ENCODE measurements at places on chromosomes 1 and 21.
A peak's percentile ranks its signal among the peaks of the same experiment; 100 is the strongest.

DNA sequence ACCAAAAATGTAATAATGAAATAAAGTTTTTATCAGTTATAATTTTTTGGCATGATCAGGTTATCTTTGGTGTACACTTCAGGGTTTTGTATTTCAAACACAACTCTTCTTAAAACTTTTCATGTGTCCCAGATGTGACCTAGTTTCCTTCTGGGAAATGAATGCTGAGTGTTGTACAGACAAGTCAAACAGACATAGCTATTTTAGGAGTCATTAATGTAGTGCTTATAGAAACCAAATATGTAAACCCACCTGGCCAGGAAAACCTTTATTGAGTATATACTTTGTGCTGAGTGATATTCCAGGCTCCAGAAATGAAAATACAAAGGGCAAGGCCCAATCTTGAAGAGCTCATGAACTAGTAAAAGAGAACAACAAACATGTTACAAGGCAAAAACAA is 25.9 kb upstream of the HOOK1 start:
- no peaks in the 10 kb centered on the region for H3K4me1 ChIP-seq
- no peaks in the 10 kb centered on the region for H3K36me3 ChIP-seq
- no peak overlapping the region for H3K27ac ChIP-seq
- H3K4me3 ChIP-seq, result no peak overlapping the region
- DNase-seq, result no peak

- H3K27ac ChIP-seq, result no peak overlapping the region
- no peak overlapping the region for H3K4me3 ChIP-seq
- H3K36me3 ChIP-seq, result no peaks in the 10 kb centered on the region
- H3K27me3 ChIP-seq, result no peaks in the 10 kb centered on the region
- no peaks in the 10 kb centered on the region for H3K4me1 ChIP-seq
- no peak for DNase-seq
These were observed 6.7 kb downstream of the OR2T11 start for GRCh38 chr1:248627971-248628844.

DNA sequence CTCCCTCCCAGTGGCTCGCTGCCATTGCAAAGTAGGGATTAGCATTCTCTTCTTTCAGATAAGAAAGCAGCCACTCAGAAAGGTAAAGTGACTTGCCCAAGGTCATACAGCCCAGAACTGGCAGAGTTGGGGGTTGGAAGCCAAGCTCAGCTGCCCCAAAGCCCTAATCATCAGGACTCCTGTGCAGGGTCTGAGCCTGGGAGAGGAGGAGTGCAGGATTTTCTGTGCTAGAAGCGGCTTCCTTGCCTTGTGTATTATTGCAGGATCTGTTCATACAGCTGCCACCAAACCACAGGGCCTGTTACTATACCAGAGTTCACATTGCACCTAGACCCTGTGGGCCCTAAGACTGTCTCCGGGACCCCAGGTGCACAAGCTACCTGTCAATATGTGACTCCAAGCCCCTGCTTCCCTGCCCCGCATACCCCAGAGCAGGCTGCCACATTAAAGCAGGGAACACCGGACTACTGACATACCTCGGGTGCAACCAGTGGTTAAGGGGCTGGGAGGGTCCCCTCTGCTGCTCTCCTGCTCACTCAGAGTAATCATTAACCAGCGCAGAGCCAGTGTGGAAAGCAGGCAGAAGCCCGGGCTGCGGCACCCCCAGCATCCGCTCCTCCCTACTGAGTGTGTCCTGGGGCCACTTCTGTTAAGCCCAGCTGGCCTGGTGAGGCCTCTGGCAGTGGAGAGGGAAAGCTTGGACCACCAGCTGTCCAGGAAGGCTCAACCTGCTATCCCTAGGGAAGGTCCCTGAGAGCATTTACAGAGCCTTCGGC is 15.8 kb downstream of the HSPG2 start:
- no peak overlapping the region for H3K4me3 ChIP-seq
- DNase-seq, result no peak
- H3K27ac ChIP-seq, result peak overlapping the region; percentile 99
- H3K4me1 ChIP-seq, result peaks cover 55% of the 10 kb centered on the region
- H3K36me3 ChIP-seq, result no peaks in the 10 kb centered on the region

GRCh38 chr21:36589352-36589971 is 109.5 kb upstream of the SIM2 start:
- no peaks in the 10 kb centered on the region for H3K36me3 ChIP-seq
- no peak overlapping the region for H3K4me3 ChIP-seq
- no peak overlapping the region for H3K27ac ChIP-seq
- H3K4me1 ChIP-seq, result no peaks in the 10 kb centered on the region
- no peak for DNase-seq

- H3K27me3 ChIP-seq, result no peaks in the 10 kb centered on the region
- no peak for DNase-seq
- H3K4me3 ChIP-seq, result no peak overlapping the region
- no peaks in the 10 kb centered on the region for H3K36me3 ChIP-seq
- H3K27ac ChIP-seq, result no peak overlapping the region
These were observed 9.3 kb downstream of the PSMG1 start for GRCh38 chr21:39173716-39174680.

- H3K4me3 ChIP-seq, result peak within 1 kb of the TSS; percentile 92
- peak within 1 kb of the TSS; percentile 97 for H3K27ac ChIP-seq
- peak; percentile 36 for DNase-seq
- H3K4me1 ChIP-seq, result peaks cover 10% of the 10 kb centered on the region
- H3K36me3 ChIP-seq, result no peaks in the 10 kb centered on the region
These were observed at the start of gene PTPN14 for GRCh38 chr1:214551436-214552173. Gene PTPN14, minus strand, starts transcription at chr1:214551602. Its CDS starts 86,799 bp downstream, at chr1:214464803.

DNA sequence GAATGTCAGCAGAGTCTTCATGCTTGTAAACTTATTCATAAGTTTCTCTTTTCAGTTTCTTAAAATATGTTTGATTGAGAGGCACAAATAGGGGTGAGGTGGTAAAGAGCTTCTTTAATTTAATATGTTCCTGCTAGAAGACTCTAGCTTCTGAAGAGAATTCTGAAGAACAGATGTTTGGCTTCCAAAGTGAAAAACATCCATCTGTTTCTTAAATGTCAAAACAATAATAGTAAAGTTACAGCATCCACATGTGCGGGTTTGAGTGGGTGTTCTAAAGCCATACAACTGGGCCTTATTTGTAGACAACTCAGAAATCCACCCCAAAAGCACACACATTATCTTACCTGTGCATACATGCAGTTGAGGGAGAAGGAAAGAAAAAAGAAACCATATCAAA is 144.0 kb upstream of the ADGRL4 start:
- H3K4me3 ChIP-seq, result no peak overlapping the region
- no peaks in the 10 kb centered on the region for H3K27me3 ChIP-seq
- H3K27ac ChIP-seq, result no peak overlapping the region
- H3K36me3 ChIP-seq, result no peaks in the 10 kb centered on the region
- H3K4me1 ChIP-seq, result no peaks in the 10 kb centered on the region

- DNase-seq, result no peak
- no peaks in the 10 kb centered on the region for H3K4me1 ChIP-seq
These were observed 348.7 kb downstream of the NPHP4 start for GRCh38 chr1:5643360-5644107.

DNA sequence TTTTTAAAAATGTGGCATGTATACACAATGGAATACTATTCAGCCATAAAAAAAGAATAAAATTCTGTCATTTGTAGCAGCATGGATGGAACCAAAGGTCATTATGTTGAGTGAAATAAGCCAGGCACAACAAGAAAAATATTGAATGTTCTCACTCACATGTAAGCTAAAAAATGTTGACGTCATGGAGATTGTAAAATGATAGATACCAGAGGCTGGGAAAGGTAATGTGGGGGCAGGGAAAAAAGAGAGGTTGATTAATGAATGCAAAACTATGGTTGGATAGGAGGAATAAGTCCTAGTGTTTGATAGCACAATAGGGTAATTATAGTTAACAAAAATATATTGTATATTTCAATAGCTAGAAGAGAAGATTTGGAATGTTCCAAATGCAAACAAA is 89.1 kb upstream of the SLC35F3 start:
- no peak overlapping the region for H3K4me3 ChIP-seq
- no peaks in the 10 kb centered on the region for H3K27me3 ChIP-seq
- H3K4me1 ChIP-seq, result no peaks in the 10 kb centered on the region
- DNase-seq, result no peak

- H3K4me3 ChIP-seq, result no peak overlapping the region
- no peak overlapping the region for H3K27ac ChIP-seq
- H3K27me3 ChIP-seq, result no peaks in the 10 kb centered on the region
- no peaks in the 10 kb centered on the region for H3K36me3 ChIP-seq
These were observed 191.3 kb downstream of the CACNA1E start for GRCh38 chr1:181674617-181675016.

GRCh38 chr1:40076895-40077312 is 20.1 kb downstream of the PPT1 start:
- no peak for DNase-seq
- no peaks in the 10 kb centered on the region for H3K27me3 ChIP-seq
- H3K27ac ChIP-seq, result no peak overlapping the region
- H3K4me3 ChIP-seq, result no peak overlapping the region

DNA sequence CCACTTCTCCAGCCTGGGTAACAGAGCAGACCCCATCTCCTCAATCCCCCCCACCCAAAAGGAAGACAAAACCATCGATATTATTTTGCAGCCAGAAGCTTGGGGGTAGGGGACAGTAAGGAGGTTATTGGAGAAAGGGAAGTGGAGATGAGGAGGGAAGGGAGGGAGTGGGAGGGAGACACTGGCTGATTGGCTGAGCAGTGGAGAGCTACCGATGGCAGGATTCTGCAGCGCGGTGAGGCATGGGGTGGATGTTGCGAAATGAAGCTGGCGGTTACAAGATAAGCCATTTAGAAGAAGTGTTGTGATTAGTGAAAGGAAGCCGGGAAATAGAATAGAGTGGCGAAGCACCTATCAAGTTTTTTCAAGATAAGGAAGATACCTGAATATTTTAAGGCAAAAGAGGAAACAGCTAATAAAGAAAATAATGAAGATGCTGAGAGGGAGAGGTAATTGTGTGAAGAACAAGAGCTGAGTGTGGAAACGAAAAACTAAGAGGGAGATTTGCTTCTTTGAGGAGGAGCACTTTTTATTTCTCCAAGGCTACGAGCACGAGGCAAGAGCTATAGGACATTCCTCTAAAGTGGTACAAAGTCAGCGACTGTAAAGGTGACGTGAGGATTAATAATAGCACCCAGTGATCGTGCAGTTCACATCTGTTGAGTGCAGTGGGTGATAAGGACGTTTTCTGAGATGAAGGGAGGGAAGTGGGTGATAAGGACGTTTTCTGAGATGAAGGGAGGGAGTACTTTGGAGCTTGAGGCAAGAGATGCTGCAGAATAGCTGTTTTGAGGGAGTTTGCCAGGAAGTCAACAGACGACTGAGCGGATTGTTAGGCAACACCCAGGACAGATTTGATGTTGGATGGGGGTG is 103.2 kb upstream of the KIF26B start:
- no peak overlapping the region for H3K4me3 ChIP-seq
- no peaks in the 10 kb centered on the region for H3K4me1 ChIP-seq
- no peaks in the 10 kb centered on the region for H3K27me3 ChIP-seq
- H3K27ac ChIP-seq, result no peak overlapping the region
- no peak for DNase-seq

- H3K27me3 ChIP-seq, result no peaks in the 10 kb centered on the region
- no peaks in the 10 kb centered on the region for H3K36me3 ChIP-seq
- H3K4me3 ChIP-seq, result no peak overlapping the region
- DNase-seq, result no peak
- no peak overlapping the region for H3K27ac ChIP-seq
These were observed 56.0 kb upstream of the NBPF3 start for GRCh38 chr1:21383785-21384401.

DNA sequence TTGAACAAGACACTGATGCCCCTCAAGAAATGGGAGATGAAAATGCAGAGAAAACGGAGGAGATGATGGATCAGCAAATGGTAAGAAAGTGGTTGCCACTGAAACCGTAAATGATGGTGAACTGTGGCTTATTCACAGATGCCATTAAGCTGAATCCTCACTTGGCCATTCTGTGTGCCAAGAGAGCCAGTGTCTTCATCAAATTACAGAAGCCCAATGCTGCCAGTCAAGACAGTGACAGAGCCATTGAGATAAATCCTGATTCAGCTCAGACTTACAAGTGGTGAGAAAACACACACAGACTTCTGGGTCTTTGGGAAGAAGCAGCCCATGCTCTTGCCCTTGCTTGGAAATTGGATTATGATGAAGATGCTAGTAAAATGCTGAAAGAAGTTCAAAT is 52.5 kb downstream of the NBPF6 start:
- no peak overlapping the region for H3K4me3 ChIP-seq
- H3K27me3 ChIP-seq, result no peaks in the 10 kb centered on the region
- no peak overlapping the region for H3K27ac ChIP-seq
- no peak for DNase-seq
- H3K36me3 ChIP-seq, result no peaks in the 10 kb centered on the region
- no peaks in the 10 kb centered on the region for H3K4me1 ChIP-seq

- H3K4me1 ChIP-seq, result peaks cover 29% of the 10 kb centered on the region
- DNase-seq, result no peak
- no peak overlapping the region for H3K4me3 ChIP-seq
- no peaks in the 10 kb centered on the region for H3K27me3 ChIP-seq
- no peak overlapping the region for H3K27ac ChIP-seq
These were observed 29.2 kb downstream of the ARID4B start for GRCh38 chr1:235298758-235299157.

DNA sequence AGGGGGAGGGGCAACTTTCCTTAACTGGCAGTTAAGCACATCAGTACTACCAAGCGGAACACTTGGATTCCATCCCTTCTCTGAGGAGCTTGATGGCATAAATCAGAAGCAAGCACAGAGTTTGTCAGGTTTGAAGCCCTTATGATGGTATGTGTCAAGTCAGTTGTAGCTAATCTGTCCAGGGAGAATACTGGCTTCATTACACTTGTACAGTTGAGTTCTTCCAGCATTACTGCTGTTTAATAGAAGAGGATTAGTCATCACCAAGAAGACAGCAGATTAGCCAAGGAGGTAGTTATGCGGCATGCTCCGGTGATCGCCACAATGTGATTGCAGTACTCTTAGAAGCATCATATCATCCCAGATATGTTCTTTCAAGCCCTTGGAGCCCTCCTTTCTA is 2.1 kb upstream of the TDRD5 start:
- H3K27me3 ChIP-seq, result peaks cover 9% of the 10 kb centered on the region
- no peak for DNase-seq
- no peaks in the 10 kb centered on the region for H3K36me3 ChIP-seq
- peaks cover 8% of the 10 kb centered on the region for H3K4me1 ChIP-seq
- no peak overlapping the region for H3K4me3 ChIP-seq

- DNase-seq, result no peak
- no peaks in the 10 kb centered on the region for H3K27me3 ChIP-seq
- no peaks in the 10 kb centered on the region for H3K4me1 ChIP-seq
- no peak overlapping the region for H3K4me3 ChIP-seq
- H3K36me3 ChIP-seq, result peaks cover 9% of the 10 kb centered on the region
These were observed 78.8 kb upstream of the RBM34 start for GRCh38 chr1:235239851-235240250.

DNA sequence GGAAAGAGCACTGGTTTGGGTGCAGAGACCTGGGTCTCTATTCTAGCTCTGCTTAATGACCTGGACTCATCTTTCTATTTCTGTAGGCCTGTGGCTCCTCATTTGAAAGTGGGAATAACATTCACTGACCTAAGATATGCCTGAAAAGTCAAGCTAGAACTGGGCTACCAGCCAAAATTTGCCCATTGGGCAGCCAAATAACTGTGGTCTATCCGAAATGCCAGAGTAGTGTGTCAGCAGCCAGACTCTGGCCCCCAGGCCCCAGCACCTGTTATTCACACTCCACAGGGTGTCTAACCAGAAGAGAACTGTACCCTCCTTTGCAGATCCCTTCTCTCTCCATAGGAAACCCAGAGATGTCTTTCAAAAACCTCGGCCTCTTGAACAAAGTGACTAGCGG is 12.6 kb downstream of the DAB1 start:
- H3K4me1 ChIP-seq, result no peaks in the 10 kb centered on the region
- no peak overlapping the region for H3K27ac ChIP-seq
- no peaks in the 10 kb centered on the region for H3K36me3 ChIP-seq
- DNase-seq, result no peak
- no peaks in the 10 kb centered on the region for H3K27me3 ChIP-seq
- no peak overlapping the region for H3K4me3 ChIP-seq

- H3K4me3 ChIP-seq, result no peak overlapping the region
- H3K36me3 ChIP-seq, result no peaks in the 10 kb centered on the region
- DNase-seq, result no peak
- no peaks in the 10 kb centered on the region for H3K27me3 ChIP-seq
- no peaks in the 10 kb centered on the region for H3K4me1 ChIP-seq
- H3K27ac ChIP-seq, result no peak overlapping the region
These were observed 14.9 kb upstream of the IER5 start for GRCh38 chr1:181073638-181074037.

Data from thoracic aorta (tissue), 2 donors.